ENCODE measurements at places on chromosomes 1 and 21. TPM values are rescaled to one million over a fixed set of nuclear protein-coding genes. Genes with fewer than 3 reads are reported as not detected.

- H3K36me3 ChIP-seq, result no peaks in the 10 kb centered on the region
- H3K4me1 ChIP-seq, result no peaks in the 10 kb centered on the region
- no peak overlapping the region for H3K4me3 ChIP-seq
- peaks cover 10% of the 10 kb centered on the region for H3K27me3 ChIP-seq
These were observed 67.8 kb downstream of the CNIH3 start for GRCh38 chr1:224683936-224684335.

GRCh38 chr1:184153731-184154130 lies 102.2 kb downstream of the TSEN15 start:
- no peak overlapping the region for H3K4me3 ChIP-seq
- no peak for DNase-seq
- no peaks in the 10 kb centered on the region for H3K4me1 ChIP-seq
- no peaks in the 10 kb centered on the region for H3K36me3 ChIP-seq
- no peak overlapping the region for H3K27ac ChIP-seq
- no peaks in the 10 kb centered on the region for H3K27me3 ChIP-seq

GRCh38 chr1:68232289-68233148 lies at the start of gene WLS:
Gene WLS, minus strand, starts transcription at chr1:68232523. Its CDS starts 224 bp downstream, at chr1:68232299.
- H3K27ac ChIP-seq, result peak within 1 kb of the TSS; percentile 66
- H3K4me1 ChIP-seq, result peaks cover 7% of the 10 kb centered on the region
- peak; percentile 91 for DNase-seq
- no peaks in the 10 kb centered on the region for H3K27me3 ChIP-seq
- peak within 1 kb of the TSS; percentile 74 for H3K4me3 ChIP-seq

DNA sequence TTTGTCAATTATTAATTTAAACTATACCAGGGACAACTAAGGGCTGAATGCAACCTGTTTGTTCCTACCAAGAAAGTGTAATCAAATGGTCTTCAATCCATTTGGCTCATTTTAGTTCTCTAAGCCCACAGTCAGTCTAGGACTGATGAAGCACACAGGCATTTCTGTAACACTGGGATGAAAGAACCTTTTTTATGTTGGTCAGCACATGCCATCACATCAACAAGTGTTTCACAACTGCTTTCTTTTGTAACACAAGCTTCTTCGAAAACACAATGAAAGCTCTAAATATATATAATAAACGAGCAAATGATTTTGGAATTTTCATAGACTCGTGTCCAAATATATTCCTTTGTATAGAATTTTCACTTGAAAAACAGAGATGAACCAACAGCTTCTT lies 28.8 kb downstream of the HEATR1 start:
- H3K36me3 ChIP-seq, result peaks cover 71% of the 10 kb centered on the region
- no peak overlapping the region for H3K27ac ChIP-seq
- no peaks in the 10 kb centered on the region for H3K27me3 ChIP-seq
- no peak overlapping the region for H3K4me3 ChIP-seq
- no peak for DNase-seq
- no peaks in the 10 kb centered on the region for H3K4me1 ChIP-seq

- no peak overlapping the region for H3K4me3 ChIP-seq
- H3K27me3 ChIP-seq, result no peaks in the 10 kb centered on the region
- DNase-seq, result no peak
- peaks cover 2% of the 10 kb centered on the region for H3K36me3 ChIP-seq
- no peak overlapping the region for H3K27ac ChIP-seq
- no peaks in the 10 kb centered on the region for H3K4me1 ChIP-seq
These were observed 37.1 kb downstream of the TRAPPC10 start for GRCh38 chr21:44049182-44049581.

DNA sequence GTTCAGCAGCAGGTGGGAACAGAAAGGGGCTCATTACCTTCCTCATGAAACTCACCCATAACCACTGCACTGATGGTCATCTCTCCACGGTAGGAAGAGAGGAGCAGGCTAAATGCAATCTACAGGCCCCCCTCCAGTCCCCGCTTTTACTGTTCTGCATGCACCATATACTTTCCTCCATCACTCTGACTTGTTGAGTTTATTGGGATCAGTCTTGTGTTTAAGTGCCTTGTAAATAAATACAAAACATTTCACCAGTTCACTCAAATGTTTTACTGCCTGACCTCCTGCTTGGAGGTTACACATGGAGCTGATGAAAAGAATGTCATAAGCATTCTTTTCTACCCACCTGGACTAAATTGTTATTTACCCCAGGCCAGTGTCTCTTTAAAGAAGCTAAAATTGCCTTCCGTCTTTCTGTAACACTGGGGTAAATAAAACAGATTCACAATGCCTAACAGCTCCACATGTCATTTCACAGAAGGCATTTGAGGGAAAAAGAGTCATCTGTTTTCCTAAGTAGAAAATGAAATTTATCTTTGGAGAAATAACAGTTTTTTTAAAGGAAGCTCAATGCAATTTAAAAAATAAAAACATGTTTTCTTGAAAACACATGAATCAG lies 30.7 kb downstream of the PTPN14 start:
- no peak overlapping the region for H3K4me3 ChIP-seq
- H3K36me3 ChIP-seq, result no peaks in the 10 kb centered on the region
- no peaks in the 10 kb centered on the region for H3K27me3 ChIP-seq
- H3K4me1 ChIP-seq, result peaks cover 17% of the 10 kb centered on the region
- DNase-seq, result no peak
- H3K27ac ChIP-seq, result no peak overlapping the region

- no peak for DNase-seq
- no peak overlapping the region for H3K4me3 ChIP-seq
- H3K36me3 ChIP-seq, result no peaks in the 10 kb centered on the region
- H3K27me3 ChIP-seq, result 0 out of 2 replicates have a peak, but pooled peaks cover 2% of the 10 kb centered on the region
- no peak overlapping the region for H3K27ac ChIP-seq
These were observed 63.5 kb downstream of the CCDC185 start for GRCh38 chr1:223456747-223457146.

DNA sequence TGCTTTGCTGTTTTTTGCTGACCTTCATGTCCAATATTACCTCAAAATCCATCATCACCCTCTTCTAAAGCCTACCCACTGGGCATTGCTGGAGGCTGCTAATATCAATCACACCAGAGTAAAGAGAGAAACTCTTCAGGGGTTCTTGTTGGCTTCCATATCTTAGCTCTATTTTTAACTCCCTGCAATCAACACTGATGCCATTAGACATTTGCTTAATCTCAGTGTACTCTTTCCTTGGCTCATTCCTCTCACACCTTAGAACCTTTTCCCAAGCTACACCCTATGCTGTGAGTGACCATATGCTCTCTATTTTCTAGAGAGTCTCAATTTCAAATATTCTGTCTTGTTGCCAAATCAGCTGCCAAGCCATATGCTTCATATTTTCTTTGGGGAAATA lies 40.6 kb upstream of the RABGAP1L start:
- H3K36me3 ChIP-seq, result no peaks in the 10 kb centered on the region
- no peak overlapping the region for H3K27ac ChIP-seq
- no peaks in the 10 kb centered on the region for H3K27me3 ChIP-seq
- H3K4me3 ChIP-seq, result no peak overlapping the region
- no peaks in the 10 kb centered on the region for H3K4me1 ChIP-seq

GRCh38 chr1:2133879-2134215 lies 60.7 kb downstream of the FAAP20 start:
- no peaks in the 10 kb centered on the region for H3K36me3 ChIP-seq
- H3K27me3 ChIP-seq, result peaks cover 29% of the 10 kb centered on the region
- peaks cover 6% of the 10 kb centered on the region for H3K4me1 ChIP-seq
- peak overlapping the region; percentile 16 for H3K4me3 ChIP-seq
- no peak overlapping the region for H3K27ac ChIP-seq

Gene COL11A1
- not detected for total RNA-seq
